AG08396 (cell line): ENCODE measurements at places on chromosomes 7 and 10.

GRCh38 chr7:29565982-29566746 is 2.5 kb downstream of the PRR15 start:
- DNase-seq, result peak; percentile 11

- no peak for DNase-seq
Measured at GRCh38 chr7:27846388-27846787, 106.4 kb downstream of the TAX1BP1 start.

DNA sequence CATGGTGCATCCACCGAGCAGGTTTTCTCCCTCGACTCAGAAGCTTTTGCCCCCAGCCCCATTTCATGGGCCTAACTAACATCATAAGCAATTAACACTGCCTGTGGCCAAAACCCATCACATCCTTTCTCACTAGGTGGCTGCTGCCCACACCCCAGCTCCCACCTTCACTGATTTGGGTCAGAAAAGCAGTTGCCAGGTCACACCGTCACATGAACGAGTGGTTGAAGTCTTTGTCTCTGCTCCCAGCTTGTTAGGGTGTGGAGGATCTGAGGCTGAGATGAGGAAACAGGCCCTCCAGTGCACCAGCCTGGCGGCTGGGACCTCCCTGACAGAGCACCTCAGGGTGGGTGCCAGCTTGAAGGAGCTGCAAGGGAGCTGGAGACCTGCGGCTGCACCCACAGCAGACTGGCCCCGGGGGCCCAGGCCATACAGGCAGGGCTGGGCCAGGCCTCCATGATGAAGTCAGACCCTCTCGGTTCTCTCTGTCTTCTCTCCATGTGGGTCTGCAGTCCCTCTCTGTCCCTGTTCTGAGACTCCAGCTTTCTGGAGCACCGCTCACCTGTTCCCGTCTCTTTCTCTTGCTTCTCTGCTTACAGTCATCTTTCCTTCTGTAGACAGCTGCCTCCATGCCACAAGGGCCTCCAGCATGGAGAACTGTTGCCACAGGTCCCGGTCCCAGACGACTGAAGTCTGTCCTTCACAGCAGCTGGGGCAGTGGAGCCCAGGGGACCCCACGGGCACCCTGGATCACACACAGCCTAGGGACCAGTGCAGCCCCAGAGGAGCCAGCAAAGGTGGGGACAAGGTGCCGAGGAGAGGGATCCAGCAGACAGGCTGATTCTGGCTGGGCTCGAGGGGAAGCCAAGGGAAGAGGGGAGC is 13.8 kb upstream of the INPP5A start:
- no peak for DNase-seq

GRCh38 chr7:24365606-24366005 is 81.6 kb downstream of the NPY start:
- no peak for DNase-seq

- DNase-seq, result no peak
Measured at GRCh38 chr10:33749790-33750189, 415.3 kb upstream of the NRP1 start.

- no peak for DNase-seq
Measured at GRCh38 chr7:95089414-95090315, 182.3 kb downstream of the PPP1R9A start.

DNA sequence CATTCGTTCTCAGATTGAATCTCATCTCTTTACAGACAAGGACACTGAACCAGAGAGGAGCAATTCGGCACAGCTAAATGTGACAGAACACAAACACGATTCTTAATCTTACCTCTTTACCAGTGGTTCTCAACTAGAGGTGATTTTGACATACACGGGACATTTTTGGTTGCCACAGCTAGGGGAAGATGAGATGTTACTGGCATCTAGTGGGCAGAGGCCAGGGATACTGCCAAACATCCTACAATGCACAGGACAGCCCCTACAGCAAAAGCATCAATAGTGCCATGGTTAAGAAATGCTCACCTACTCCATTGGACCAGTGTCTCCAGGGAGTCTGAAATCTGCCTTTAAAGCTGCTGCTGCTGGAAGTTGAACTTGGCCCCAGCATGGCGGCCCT is 27.3 kb downstream of the PDE1C start:
- DNase-seq, result no peak

DNA sequence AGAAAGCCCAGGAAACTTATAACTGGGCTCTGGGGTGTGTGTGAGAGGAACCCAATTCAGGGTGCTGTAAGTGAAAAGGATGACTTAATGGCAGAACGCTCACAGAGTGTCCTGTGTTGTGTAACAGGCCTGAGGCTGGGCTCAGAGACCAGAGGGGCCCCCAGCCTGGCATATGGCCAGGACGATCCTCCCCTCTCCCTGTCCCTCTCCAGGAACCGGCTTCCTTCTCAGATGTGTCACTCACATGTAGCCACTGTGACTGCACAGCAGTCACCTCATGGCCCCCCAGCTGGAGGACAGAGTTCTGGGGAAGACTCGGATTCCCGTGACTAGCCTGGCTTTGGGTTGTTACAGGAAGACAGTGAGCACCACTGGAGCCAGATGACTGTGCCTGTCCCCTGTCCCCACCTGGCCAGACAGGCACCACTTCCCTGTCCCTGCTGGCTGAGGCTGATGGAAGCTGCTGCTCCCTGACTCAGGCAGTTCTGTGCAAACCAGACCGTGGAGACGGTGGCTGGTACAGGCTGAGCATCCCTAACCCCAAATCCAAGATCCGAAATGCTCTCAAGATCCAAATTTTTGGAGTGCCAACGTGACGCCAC is 220.5 kb downstream of the MLLT10 start:
- no peak for DNase-seq

- peak; percentile 16 for DNase-seq
Measured at GRCh38 chr7:80724249-80724871, 85.9 kb downstream of the CD36 start.

GRCh38 chr10:4407783-4408182 is 418.2 kb upstream of the AKR1E2 start:
- no peak for DNase-seq

- no peak for DNase-seq
Measured at GRCh38 chr10:85602713-85603112, 763.9 kb downstream of the GRID1 start.

DNA sequence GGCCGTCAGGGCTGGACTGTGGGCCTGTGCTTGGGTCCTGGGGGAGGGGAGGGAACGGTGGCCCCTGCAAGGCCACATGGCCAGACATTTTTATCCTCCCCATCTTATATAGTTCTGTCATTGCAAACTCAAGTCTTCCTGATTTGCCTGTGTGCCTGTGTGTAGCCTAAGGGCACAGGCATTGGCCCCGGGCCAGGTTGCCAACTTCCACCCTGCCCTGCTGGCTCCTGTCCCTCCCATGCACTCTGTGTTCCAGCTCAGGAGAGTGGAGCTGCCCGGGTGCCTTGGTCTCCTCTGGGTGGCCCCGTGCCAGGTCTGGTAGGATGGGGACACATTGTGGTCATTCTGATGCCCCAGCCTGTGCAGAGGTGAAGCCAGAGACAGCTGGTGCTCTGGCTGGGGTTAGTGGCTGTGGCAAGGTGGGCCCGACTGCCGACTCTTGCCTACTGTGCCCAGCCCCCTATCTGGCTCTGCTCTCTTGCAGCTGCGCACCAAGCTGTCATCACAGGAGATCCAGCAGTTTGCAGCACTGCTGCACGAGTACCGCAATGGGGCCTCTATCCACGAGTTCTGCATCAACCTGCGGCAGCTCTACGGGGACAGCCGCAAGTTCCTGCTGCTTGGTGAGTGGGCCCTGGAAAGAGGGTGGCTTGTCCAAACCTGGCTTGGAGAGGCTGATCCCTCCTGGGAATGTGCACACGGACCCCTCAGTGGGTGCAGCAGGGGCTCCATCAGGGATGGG is 14.8 kb downstream of the NACAD start:
- no peak for DNase-seq

DNA sequence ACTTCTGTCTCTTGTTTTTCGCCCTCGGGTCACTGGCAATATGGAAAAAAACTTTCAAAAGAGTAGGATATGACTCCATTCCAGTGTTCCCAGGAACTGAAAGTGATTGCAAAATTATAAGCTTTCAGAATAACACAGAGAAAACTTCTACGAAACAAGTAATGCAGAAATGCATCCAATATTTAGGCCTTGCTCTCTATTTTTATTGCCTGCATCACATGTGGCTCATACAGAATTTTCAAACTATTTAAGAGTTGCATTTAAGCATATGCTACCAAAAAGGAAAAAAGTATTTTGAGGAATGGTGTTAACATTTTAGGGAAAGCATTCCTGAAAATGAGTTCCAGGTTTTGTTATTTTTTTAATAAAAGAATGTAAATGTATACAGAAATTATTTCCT is 228.0 kb downstream of the CACNB2 start:
- DNase-seq, result no peak

DNA sequence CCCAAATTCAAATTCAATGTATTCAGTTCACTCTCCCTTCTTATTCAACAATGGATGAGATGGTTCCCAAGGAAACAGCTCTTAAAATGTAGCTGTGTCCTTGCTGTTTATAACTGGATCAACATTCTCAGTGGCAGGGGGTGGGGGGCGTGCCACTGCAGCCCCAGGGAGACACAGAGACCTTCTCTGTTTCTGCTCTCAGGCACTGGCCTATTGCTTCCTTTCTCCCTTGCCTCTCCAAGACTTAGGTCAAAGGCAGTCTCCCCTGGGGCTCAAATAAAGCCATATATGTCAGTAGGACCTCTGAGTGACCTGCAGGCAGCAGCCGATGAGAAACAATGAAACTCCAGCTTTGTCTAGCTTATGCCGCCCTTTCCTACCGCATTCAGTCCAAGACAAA is 20.7 kb downstream of the VSTM4 start:
- DNase-seq, result no peak

DNA sequence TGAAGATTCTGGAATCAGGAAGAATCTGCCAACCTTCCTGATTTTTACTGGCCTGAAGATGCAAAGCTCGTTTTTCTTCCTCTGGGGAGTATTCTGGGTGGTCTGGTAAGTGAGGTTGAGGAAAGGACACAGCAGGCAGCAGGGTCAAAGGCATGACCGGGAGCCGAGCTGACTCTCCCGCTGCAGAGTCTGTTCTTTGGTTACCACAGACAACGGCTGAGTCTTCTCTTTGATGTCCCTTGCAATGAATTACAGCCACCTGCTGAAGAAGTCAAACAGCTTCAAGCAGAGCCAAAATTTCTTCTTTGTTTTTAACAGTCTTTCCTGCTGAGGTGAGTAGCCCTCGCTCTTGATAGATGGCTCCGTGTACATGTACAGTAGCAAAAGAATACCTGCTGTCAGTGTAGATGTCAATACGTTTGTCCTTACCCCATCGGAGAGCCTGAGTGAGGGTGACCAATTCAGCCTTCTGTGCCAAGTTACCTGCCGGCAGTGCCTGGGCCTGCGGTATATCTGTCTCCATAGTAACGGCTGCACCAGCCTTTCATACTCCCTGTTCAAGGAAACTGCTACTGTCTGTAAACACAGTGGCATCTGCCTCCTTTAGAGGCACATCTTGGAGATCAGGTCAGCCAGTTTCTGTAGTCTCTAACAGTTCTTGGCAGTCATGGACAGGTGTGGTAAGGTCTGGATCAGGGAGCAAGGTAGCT is 76.4 kb downstream of the PRR15 start:
- no peak for DNase-seq

DNA sequence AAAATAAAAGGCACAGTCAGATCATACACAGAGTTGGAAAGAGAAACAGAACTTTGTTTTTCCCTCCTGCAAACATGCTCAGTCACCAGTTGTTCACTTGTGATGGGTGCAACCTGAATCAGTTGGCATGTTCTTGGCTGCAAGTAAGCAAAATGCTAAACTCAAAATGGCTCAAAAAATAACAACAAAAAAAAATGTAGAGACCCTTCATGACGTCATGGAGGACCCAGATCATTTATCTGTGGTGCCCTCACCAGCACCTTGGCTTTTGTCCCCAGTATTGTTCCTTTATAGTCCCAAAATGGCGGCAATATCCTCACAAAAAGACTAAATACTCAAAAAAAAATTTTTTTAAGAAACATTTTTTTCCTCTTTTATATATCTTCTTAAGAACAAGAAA is 112.4 kb downstream of the CABCOCO1 start:
- no peak for DNase-seq

DNA sequence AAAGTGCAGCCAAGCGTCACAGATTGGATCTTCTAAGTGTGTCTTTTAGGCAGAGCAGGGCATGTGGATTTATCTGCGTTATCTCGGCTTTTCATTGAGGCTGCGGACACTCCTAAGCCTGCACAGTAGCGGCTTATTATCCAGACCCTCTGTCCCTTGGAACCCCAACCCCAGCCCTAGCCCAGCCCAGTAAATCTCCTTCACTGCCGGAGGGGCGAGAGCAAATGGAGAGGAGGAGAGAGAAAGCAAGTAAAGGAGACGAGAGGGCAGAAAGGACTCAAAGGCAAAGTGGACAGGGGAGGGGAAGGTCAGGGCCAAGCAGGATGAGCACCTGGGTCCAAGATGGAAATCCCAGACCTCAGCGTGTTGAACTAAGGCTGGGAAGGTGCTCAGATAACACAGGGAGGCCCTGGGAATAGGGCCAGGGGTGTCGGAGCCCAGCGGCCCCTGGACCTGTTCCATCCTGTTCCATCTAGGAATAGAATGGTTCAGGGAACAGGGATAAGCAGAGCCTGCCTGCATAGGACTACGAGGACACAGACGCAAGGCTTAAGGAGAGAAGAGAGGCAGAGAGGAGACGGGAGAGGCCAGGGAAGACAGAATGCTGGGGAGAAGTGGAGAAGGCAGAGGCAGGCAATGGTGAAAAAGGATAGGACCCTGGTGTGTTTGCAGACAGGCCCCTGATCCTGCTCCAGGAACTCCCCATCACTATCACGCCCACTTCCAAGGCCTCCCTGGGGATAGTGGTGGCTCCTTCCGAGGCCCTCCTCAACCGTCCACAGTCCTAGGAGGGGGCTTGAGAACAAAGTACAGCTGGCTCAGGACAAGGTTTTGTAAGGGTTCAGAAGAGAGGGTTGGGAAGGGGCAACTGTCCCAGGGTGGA is 99.6 kb downstream of the CHST15 start:
- DNase-seq, result no peak

DNA sequence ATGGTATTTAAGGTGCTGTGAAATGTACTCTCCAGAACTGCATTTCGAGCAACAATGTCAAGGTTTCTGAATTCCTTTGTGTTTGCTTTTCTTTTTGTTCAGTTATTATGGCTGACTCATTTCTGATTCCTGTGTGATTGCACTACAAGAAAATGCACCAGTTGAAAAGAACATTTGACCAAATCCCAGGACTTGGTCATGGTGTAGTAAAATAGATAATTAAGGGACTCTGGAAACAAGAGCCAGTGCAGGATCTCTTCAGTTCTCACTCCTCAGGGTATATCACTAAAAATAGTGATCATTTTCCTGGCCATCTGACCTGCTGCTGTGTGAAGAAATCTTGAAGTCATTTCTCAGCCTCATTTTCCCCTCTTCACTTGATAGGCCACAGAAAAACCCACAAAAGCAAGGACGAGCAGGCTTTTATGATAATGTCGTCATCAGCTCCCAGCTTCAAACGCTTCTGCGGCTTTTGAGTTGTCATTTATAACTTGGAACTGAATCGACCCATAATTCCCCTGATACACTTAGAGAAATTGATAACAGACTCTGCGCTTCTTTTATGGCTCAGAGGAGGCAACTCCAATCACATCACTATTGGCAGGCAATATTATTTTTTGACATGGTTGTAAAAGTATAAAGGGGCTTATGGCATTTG is 274.7 kb downstream of the HDAC9 start:
- DNase-seq, result peak; percentile 20
